NCI-H1436 treated with DMSO at 0.1 percent for 48 hours (cell line): ENCODE measurements at places on chromosomes 4 and X.
A peak's percentile ranks its signal among the peaks of the same experiment; 100 is the strongest.

DNA sequence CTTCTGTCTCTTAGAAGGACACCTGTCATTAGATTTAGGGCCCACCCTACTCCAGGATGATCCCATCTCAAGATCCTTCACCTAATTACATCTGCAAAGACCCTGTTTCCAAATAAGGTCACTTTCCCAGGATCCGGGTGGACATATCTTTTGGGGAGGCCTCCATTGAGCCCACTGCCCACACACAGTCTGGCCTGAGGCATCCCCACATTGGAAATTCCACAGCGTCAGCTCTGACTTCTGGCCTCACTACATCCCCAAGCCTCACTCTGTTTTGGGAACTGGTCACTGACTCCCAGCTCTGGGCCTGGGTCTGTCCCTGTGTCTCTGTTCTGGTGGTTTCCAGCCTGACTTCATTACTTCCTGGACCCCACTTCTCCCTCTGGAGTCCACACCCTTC lies 285.5 kb downstream of the CRLF2 start:
- no peak for DNase-seq

DNA sequence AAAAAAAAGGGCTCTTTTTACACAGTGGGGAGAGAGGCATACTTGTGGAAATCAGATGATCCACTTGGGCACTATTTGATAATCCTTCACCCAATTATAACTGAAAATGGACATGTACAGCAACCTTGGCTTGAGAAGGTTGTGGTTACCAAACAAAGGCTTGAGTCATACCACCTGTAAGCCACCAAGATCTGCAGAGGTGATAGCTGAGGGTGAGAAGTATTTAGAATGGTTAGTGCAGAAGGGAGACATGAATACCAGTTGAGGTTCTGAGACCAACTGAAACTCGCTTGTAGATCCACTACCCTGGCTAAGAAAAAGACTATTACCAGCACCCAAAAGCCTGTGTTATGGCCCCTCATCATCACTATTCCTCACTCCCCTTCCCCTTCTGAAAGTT lies 614.0 kb downstream of the STIM2 start:
- DNase-seq, result no peak

- no peak for DNase-seq
Measured at GRCh38 chr4:8736090-8736825, 135.4 kb downstream of the HMX1 start.

GRCh38 chr4:1792832-1793495 lies at the start of gene FGFR3:
FGFR3 (plus strand) TSS chr4:1793293; CDS start chr4:1793935, 642 bp downstream.
- DNase-seq, result no peak

GRCh38 chr4:5782829-5783476 lies 72.0 kb downstream of the EVC start:
- DNase-seq, result no peak

DNA sequence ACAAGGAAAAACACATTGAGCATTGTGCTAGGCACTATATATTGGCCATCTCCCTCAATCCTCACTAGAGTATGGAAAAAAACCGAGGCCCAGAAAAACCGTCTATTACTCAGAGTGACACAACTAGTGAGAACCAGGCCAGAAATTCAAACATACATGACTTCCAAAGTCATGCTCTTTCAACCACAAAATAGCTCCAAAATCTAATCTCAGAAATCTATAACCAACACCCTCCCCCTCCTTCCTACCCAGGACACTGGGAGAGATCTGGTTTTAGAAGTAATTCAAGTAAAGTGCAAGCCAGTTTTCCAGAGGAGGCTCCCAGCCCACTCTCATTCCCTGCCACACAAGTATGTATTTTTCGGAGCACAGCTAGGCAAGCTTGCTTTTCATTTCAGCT lies 7.6 kb downstream of the HS3ST1 start:
- DNase-seq, result no peak

GRCh38 chr4:172155838-172156345 lies 342.7 kb downstream of the GALNTL6 start:
- DNase-seq, result no peak

DNA sequence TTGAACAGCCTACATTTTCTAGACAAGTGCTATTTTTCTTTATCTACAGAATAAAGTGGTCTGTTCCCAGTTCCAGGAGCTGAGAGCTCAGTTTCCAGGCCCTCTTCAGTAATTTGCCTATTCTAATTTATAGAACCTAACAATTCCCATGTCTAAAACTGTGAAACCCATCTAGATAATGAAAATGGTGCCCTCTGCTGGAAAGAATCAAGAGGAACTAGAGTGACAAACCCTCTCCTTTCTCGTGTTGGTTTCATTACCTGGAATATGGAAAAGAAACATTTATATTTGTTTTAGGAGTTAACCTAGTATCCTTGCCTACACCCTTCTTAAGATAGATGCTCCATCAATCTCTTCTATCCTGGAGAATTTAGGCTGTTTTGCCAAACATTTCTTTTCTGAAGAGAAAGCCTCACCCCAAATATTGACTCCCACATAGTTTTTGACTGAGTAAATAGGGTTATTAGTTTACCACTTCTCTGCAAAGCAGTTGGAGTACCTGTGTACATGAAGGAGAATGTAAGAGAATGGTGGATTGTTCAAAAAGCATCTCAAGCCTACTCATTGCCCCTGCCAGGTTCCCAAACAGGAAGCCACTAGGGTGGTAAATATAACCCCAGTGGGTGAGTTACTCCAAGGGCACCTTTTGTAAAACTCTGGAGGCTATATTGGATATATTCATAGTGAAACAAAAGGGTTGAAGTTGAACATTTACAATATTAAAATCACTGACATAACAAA lies 121.6 kb downstream of the RASL11B start:
- DNase-seq, result no peak

- DNase-seq, result no peak
Measured at GRCh38 chr4:7390906-7391636, 43.7 kb downstream of the PSAPL1 start.

DNA sequence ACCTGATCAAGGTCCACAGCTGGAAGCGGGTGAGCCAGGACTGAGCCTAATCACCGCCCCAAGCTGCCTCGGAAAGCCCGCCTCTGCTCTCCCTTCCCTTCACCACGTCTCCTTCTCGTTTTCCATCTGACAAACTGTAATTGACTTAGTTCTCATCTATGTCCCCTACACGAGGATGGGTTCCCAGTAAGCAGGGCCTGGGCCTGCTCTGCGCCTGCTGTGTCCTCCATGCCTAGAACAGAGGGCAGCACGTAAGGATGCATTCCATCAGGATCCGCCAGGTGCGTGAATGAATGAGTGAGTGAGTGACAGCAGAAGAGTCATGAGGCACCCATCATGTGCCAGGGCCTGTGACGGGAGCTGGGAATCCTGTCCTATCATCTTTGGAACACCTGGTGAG lies 86.7 kb downstream of the JAKMIP1 start:
- no peak for DNase-seq

DNA sequence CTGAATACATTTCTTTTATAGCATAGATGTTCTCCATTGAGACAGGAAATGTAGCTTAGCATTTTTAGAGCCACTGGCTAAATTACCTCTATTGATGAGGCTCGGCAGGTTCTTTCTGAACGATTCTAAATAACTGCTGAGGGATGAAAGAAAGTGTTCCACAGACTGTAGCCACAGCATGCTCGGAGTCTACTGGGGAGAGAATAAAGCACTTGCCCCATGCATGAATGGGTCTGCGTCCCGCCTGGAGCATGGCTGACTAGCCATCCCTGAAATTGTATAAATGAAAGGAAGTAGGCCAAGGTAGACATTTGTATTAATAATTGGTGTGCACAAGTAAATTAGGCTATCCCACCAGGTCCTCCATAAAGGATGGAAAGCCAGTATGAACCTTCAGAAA lies 269.8 kb downstream of the COL25A1 start:
- DNase-seq, result no peak

- no peak for DNase-seq
Measured at GRCh38 chr4:186067757-186068385, 1.1 kb upstream of the TLR3 start.

- DNase-seq, result no peak
Measured at GRCh38 chr4:149247164-149247563, 568.5 kb downstream of the IQCM start.

GRCh38 chr4:156607478-156607857 lies 364.1 kb downstream of the PDGFC start:
- DNase-seq, result no peak

DNA sequence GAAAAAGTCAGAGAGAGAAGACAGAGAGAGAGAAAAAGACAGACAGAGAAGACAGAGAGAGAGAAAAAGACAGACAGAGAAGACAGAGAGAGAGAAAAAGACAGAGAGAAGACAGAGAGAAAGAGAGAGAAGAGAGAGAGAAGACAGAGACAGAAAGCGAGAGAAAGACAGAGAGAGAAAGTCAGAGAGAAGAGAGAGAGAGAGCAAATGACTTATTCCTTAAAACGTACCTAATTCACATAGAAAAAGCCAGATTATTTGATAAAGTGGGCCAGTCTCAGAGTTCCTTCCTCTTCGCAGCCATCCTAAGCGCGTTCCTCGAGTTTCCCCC lies 7.4 kb upstream of the SHOX start:
- DNase-seq, result no peak

GRCh38 chrX:13013363-13014110 lies 30.9 kb downstream of the FAM9C start:
- no peak for DNase-seq

GRCh38 chrX:24651783-24652182 lies 4.6 kb upstream of the PCYT1B start:
- DNase-seq, result no peak

- DNase-seq, result no peak
Measured at GRCh38 chrX:36388901-36389300, 469.4 kb downstream of the CFAP47 start.

GRCh38 chr4:36027203-36027602 lies 217.1 kb downstream of the ARAP2 start:
- no peak for DNase-seq

DNA sequence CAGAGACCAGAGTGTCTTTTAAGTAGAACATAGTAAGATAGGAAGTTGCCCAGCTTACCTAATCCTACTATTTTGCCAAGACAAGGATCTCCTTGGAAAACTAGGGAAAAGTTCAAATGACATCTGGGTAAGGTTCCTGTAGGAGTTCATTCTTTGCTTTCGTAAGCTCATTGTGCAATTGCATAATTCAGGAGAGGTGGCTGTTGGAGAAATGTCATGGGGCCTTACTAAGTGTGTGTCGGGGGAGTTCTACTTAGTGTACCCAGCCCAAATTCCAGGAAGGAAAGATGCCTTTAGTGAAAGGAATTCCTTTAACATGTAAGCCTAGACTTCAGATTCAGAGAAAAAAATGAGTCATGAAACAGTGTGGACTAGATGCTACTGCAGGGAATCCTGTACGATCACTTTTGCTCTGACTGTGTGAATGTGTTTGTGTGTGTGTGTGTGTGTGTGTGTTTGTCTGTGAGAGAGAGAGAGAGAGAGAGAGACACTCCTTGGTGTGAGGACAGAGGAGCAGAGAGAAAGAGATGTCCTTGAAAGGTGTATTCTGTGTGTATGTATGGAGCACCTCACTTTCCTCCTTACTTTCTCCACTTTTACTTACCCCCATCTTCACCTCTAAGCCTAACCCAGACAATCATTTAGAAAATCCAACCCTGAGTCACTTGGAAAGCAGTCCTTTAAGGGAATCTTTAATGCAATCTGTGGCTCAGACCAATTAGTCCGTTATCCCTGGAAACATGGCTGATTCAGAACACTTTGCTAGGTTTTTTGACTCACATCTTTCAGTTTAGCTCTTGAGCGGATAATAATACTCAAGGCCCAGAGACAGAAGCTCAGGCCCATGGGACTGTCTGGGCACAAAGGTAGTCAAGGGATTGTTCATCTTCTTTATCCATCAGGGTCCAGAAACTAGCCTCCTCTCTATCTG lies 114.5 kb upstream of the ACSL4 start:
- DNase-seq, result no peak

DNA sequence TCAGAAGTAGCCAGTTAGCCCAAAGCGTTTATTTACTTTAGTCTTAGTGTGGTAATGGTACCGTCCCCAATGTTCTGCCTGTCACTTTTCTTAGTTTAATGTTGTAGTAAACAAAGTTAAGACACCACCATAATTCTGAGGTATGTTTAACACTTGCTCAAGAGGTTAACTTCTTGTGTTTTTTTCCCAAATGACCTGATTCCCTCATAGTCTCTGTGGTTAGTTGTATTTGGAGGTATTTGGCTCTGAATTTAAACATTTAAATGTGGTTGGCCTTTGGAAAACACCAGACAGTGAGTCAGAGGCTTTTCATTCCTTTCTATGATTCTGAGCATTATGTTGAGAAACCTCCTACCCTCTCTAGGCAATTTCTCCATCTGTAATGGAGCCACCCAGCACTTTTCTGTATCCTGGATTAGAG lies 47.9 kb downstream of the CXCL1 start:
- no peak for DNase-seq

GRCh38 chr4:26137288-26137687 lies 183.5 kb upstream of the RBPJ start:
- DNase-seq, result no peak

- no peak for DNase-seq
Measured at GRCh38 chr4:26687728-26688127, 103.8 kb downstream of the TBC1D19 start.

DNA sequence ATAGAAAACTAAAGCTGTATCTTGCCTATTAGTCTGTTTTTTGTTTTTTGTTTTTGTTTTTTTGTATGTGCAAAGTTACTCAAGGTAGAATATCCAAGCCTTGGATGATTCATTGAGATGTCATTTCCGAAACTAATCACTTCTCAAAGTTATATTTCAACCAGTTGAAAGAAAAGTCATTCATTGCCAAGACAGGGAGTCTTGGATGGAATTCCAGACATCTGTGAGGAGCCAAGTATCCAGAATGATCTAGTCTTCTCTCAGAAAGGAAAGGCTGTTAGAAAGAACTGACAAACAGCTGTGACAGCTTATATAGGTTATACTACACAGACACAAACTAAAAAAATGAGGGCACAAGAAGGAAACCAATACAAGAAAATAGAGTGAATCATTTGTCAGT lies 141.1 kb upstream of the NDST3 start:
- no peak for DNase-seq

DNA sequence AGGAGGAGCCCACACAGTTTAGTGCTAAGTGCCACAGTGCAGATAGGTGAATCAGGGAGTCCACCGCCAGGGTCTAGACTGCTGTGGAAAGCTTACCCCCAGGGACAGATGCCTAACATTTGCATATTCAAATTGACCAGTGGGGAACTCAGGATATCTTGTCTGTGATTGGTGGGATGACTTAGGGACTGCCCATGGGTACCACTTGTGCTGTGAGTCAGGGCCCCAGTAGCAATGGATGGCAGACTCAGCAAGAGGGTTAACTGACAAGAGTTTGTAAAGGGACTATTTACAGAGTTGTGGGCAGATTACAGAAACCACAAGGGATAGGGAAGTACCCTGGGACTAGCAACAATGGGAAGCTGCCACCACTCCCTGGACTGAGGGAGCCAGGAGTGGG lies 282.1 kb downstream of the BCOR start:
- DNase-seq, result peak; percentile 12

DNA sequence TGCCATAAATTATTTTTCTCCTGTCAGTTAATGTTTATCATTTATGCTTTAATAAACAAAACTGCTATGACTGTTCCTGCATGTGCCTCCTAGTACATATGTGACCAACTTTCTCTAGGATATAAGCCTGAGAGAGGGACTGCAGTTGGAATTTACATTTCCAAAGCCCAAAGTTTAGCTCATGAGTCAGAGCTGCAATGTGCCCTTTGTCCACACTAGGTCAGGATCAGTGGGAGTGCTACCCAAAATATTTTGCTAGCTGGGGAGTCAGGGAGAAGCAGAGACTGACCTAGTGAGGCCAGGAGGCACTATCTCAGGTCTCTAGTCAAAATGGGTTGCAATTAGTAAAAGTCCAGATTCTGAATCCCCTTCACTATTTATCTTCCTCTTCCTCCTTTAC lies 92.7 kb downstream of the AR start:
- DNase-seq, result no peak
